NCI-H1092 (cell line): ENCODE measurements at places on chromosomes 3 and 15.

GRCh38 chr3:117625174-117625573 is 915.6 kb downstream of the TUSC7 start:
- no peak for DNase-seq

DNA sequence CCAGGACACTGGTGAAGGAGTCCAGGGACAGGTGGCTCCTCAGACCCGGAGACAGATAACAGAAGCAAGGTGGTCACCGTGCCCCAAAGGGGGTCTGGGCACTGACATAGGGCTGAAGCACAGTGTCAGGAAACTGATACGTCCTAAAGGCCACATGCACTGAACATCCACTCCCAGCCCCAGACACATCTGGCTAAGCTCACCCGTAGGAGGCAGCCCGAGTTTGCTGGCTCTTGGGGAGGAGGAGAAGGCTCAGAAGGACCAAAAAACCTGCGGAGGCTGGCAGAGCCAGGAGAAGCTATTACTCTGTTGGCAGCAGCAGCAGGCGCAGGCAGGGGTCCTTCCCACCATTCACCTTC is 1.2 kb downstream of the CACNA2D2 start:
- no peak for DNase-seq

GRCh38 chr3:42339321-42339720 is 71.1 kb downstream of the LYZL4 start:
- no peak for DNase-seq

DNA sequence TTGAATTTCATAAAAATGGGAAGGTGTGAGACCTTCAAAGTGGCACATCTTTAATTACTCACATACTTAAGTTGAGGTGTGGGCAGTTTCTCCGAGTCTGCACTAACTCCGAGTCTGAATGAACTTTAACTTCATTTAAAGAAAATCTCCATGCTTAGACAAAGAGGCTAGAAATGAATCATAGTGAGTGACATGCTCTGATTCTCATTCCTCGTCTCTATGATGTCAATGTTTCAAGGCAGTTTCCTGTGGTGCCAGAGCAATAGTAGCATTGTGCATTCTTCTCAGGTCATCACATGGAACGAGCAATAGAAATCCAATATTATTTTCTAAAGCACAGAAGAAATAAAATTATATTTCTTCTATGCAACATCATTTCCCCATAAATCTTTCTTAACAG is 224.8 kb downstream of the KCNMB2 start:
- no peak for DNase-seq

- no peak for DNase-seq
Measured at GRCh38 chr3:140629357-140630137, 48.3 kb upstream of the TRIM42 start.

DNA sequence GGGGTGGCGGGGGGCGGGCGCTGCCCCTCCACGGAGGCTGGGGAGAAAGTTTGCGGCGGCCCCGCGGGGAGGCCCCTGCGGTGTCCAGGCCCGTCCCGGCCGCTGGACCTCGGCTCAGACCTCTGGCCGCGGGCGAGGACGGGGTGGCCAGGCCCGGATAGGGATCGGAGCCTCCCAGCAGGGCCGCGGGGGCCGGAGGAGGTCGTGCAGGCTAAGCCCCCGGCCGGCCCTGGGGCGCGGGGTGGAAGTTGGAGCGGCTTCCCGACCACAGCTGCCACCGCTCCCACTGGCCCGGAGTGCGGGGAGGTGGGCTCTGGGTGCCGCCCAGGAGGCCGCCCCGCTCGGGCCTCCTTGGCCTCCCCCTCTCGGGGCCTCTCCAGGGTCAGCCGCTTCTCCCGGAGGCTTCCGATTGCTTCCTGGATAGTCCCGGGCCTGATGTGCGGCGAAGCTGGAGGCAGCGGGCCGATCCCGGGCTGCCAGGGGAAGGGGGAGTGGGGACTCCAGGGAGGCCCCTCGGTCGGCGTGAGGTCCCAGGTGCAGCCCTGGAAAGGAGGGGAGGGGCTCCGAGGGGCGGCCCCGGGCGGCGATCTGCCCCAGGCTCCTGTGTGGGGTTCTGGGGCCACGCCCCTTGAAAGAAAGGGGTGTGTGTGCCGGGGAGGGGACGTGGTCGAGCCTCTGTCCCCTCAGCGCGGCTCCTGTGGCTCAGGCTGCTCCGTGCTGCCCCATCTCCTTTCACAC is 907 bp downstream of the PLXNA1 start:
- DNase-seq, result peak; percentile 51

GRCh38 chr3:136818191-136818768 is 646 bp upstream of the SLC35G2 start:
- DNase-seq, result no peak

- no peak for DNase-seq
Measured at GRCh38 chr3:155978324-155978723, 107.9 kb downstream of the GMPS start.

GRCh38 chr3:173785004-173785403 is 387.5 kb downstream of the NLGN1 start:
- DNase-seq, result no peak

DNA sequence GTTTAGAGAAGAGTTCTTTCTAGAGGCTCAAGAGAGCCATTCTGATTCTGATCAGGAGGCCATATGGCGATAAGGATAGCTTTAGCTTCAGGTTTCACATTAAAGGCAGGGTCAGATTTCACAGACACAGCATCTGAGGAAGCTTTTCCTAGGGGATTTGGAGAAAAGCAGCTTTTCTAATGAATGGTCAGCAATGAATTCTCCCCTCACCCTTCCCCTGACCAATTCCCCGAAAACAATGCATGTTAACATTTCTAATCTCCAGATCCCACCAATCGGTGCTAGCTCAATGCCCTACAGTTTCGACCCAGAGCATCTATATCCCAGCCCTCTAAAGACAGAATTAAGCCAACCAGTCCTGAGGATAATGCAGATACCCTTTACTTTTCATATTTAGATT is 9.8 kb downstream of the AGBL1 start:
- DNase-seq, result no peak
